Effector memory CD8-positive, alpha-beta T cell (primary cell): ENCODE measurements at places on chromosomes 7 and 10.

DNA sequence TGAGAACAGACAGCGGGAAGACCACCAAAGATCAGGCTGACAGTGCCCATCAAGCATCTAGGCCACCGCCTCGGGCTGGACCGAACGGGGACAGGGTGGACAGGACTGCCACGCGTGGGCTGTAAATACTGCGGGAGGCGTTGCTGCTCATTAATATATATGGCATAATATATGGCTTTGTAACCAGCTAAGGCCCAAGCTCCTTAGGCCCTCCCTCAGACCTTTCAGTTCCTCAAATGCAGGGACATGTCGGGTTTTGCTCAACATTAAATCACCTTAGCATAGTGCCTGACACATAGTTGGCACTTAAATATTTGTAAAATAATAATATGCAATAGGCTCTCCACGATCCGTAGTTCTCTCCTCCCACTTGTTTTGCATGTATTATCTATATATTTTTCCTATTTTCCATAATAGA is 402 bp upstream of the TMEM168 start:
- no peak for DNase-seq

- DNase-seq = no peak
Measured at GRCh38 chr10:98885378-98885777, 350.3 kb downstream of the HPSE2 start.

DNA sequence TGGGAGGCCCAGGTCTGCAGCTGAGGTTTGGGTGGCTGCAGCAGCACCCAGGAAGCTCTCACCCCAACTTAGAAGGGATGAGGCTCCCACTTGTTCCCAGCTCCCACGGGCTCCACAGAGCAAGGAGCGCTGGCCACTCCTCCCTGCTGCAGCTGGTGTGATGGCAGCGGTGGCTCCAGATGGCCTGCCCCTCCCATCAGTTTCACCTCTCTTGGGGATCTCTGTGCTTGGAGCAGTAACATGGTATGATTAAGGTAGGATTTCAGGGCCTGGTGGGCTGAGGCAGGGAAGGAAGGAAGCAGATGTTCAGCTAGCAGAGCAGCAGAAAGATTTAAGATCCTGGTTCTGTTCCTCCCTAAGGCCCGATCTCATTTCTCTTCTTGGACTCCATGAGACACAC is 66.8 kb upstream of the KIF5B start:
- no peak for DNase-seq

DNA sequence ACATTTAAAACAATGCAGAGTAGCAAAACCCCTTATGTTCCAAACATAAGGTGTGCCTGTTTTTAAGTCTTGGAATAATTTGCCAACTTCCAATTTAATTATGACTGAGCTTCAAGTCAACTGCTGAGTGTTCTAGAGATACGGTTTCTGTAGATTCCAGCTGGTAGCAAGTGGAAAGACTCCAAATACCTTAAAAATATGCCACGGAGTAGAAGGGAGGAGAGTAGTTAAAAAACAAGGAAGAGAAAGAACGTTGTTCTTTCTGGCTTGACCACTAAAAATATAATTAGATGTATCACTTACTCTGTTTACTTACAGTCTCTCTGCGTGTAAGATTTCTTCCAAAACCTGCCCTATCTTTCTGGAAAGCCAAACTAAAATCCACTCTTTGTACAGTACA is 24.5 kb upstream of the ABLIM1 start:
- DNase-seq = no peak

DNA sequence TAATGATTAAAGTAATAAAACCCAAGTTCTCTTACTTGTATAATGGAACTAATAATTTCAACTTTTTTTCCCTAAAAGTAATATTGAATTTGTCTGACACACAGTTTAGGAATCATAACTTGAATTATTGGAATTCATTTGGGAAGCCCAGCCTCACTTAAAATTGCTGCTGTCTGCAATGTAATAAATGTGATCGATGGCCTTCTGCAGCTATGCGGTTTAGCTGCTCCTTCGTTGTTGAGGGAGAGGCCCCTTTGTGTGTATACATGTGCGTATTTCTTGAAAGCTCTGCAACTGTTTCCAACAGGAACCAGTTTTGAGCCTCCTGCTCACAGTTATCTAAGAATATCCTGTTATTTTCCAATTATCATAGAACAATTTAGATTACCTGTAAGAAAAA is 152.5 kb downstream of the AKR1D1 start:
- no peak for DNase-seq

DNA sequence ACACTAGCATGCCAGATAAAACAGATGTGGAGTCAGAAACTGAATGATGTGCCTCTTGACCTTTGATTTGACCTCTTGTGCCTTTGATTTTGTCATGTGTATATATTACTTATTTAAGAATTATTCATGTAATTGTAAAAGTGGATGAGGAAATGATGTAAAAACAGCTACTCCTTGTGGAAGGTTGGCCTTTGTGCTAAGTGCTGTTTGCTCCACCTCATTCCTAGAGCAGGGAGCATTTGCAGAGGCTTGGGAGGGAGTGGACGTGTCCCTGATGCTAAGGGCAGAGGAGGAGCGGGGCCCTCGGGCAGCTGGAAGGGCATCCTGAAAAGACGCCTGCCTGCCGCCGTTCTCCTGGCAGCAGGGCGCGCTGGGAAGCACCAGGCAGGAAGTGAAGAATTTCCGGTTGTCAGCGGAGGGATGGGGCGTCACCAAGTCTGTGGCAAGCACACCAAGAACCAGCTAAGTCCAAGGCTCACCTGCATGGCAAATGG is 197.6 kb upstream of the ZNF32 start:
- DNase-seq = no peak

DNA sequence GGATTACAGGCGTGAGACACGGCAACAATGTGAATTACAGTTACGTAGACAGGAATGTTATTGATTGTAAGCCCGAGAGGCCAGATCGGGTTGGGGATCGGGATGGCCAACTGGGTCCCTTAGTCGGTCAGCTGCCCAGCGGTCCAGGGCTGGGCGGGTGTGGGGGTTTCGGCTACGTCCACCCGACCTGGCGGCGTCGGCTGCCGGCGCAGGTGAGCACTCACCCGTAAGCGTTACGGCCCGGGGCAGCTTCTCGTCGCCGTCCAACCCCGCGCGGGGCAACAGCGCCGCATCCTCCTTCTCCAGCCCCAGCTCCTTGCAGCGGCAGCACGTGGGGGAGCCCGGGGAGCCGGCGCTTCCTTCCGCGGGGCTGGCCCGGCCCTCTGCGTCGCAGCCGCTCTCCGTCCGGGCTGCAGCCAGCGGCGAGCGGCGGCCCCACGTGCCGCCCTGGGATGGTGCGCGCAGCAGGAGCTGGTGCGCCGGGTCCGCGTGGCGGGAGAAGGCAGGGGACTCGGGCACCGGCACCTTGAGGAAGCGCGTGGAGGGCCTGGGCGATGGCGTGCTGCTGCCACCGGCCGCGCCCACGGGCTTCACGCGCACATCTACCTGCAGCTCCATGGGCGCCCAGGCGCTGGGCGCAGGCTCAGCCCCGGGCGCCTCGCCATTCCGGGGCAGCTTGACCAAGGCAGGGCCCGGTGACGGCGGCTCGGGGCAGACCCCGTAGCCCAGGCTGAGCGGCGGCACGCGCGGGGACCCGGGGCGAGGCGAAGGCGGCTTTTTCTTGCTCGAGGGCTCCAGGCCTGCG is 609 bp downstream of the KLRG2 start:
- DNase-seq = no peak

DNA sequence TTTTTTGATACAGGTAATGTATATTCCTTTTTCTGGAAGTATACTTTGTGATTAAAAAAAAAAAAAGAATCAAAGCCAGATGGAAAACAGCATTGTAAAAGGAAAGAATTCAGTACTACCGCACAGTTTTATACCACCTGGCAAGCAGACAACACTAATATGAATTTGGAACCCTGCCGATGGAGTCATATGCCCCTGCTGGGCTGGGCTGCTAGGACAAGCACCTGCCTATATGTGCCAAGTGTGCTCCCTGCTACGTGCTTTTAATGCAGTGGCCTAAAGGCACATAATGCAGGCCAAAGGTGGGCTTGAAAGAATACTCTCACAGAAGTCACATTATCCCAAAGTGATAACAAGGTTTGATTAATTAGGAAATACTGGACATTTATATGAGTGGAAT is 29.8 kb upstream of the WAC start:
- DNase-seq = no peak

DNA sequence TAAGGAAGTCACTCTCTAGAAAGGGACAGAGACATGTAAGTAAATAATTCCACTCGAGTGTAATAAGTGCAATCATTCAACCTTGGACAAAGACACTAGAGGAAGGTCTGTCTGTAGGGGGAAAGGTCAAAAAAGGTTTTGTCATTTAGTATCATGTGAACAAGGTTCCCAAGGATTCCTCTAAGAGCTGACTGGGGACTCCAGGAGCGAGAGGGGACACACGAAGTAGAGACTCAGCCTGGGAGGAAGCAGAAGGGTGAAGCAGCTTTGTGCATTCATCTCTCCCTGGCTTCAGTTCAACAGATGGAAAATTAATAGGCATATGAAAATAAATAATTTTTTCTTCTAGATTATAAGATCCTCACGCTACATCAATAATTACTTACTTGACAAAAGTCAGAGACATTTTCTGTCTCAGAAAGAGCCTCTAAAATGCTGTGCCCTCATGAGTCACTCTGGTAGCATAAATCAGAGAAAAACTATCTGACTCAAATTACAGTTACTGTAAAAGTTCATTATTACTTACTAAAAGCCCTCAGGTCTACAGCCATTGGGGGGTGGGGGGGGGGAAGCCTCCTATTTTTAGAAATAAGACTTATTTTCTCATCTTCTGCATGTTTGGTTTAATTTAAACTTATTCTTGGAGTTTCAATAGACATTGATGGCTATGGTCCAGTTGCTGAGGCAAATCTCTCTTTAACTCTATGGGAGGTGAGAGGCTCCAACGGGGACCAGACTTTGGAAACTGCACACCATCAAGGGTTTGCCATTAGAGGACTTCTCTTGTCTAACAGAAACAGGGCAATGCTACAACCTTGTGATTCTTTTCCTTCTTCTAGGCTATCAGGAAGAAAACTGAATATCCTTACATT is 275.1 kb upstream of the KLF14 start:
- DNase-seq = no peak

DNA sequence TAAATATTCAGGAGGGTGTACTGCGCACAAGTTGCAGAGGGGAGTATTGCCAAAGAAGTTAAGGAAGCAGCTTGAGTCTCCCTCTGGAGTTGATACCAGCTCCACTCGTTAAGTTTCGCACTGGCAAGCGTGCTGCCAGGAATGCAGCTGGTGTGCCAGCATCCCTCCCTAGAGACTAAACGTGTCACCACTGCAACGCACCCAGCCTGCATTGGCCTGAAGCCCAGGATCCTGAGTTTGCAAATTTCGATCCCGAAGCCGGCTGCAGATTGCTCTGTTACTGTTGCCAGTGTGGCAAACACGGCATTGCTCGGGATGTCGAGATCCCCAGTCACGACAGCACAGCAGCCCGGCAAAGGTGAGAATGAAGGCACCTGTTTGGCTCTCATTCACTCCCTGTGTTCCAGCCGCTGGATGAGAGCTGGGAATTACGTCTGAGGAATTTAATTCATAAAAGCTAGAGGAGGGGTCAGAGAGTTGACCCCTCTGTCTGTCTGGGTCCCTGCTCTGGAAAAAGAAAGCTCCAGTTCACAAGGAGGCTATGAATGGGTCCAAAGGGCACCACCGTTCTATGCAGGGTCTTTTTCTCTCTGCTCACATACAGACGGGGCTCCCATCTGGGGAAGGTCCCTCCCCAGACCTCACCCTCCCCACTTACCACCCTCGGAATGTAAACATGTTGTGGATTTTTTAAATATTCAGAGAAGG is 61.0 kb downstream of the NRP1 start:
- DNase-seq = no peak

GRCh38 chr7:7210475-7211237 is 28.3 kb downstream of the C1GALT1 start:
- no peak for DNase-seq

- no peak for DNase-seq
Measured at GRCh38 chr10:11125004-11125403, 107.3 kb downstream of the CELF2 start.

GRCh38 chr7:69749994-69750393 is 151.7 kb downstream of the AUTS2 start:
- no peak for DNase-seq

- DNase-seq = no peak
Measured at GRCh38 chr10:129468187-129468586, 1.1 kb downstream of the MGMT start.

- DNase-seq = no peak
Measured at GRCh38 chr7:153532326-153532725, 519.9 kb upstream of the DPP6 start.

DNA sequence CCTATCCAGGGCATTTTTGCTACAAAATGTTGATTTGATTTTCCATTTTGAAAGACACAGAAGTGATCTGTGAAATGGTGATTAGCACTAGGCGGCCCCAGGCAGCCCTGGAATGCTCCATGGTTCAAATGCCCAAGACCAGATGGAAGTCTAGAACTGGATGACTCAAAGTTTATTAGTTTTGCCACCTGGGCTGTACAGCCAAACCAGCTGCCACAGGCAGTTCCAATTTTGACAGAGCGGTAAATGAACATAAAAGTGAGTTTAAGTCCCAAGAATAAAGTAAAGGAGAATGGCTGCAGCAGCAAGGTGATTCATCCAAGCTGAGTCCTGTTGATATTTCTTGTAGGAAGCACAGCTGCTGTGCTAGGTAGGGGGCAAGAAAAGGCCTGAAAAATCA is 180.5 kb downstream of the SUGCT start:
- DNase-seq = no peak

- no peak for DNase-seq
Measured at GRCh38 chr10:110399965-110400933, 95.5 kb upstream of the SMNDC1 start.

- DNase-seq = no peak
Measured at GRCh38 chr7:21656081-21656480, 113.2 kb downstream of the DNAH11 start.

DNA sequence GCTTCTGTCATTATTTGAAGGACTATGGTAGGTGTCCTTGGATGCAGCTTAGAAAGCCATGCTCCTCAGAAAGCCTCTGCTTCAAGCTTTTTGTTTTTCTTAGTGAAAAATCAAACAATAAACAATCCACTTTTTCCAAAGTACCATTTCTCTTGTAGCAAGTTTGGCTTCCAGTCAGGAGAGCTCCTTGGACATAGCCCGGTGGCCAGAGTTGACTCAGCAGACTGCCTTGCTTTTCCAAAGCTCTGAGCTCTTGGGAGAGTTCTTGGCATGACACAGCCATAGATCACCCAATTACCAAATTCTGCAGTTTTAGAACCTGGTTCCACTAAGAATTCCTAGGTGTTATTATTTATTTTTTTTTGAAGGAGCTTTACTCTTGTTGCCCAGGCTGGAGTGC is 189.4 kb upstream of the MTPN start:
- no peak for DNase-seq

DNA sequence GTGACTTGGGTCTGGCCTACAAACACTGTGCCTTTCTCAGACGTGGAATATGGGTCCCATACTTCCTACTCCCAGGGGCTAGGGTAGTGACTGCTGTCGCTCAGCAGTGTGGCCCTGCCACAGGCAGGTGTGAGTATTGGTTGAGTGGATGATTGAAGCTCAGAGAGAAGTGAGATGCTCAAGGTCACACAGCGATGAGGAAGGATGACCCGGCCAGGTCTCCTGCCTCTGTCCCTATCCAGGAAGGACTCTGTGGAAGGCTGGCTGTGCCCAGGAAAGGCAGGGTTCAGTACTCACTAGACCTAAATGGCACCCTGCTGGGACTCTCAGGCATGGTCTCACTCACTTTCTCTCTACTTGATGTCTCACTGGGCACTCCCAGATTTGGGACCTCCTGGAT is 2.8 kb downstream of the PRF1 start:
- DNase-seq = no peak

GRCh38 chr7:103803631-103804030 is 185.8 kb downstream of the RELN start:
- DNase-seq = no peak
